ENCODE measurements at places on chromosomes 3 and 15.

- no peak for DNase-seq
These were observed 315.0 kb downstream of the OXSM start for GRCh38 chr3:26104851-26105251.

DNA sequence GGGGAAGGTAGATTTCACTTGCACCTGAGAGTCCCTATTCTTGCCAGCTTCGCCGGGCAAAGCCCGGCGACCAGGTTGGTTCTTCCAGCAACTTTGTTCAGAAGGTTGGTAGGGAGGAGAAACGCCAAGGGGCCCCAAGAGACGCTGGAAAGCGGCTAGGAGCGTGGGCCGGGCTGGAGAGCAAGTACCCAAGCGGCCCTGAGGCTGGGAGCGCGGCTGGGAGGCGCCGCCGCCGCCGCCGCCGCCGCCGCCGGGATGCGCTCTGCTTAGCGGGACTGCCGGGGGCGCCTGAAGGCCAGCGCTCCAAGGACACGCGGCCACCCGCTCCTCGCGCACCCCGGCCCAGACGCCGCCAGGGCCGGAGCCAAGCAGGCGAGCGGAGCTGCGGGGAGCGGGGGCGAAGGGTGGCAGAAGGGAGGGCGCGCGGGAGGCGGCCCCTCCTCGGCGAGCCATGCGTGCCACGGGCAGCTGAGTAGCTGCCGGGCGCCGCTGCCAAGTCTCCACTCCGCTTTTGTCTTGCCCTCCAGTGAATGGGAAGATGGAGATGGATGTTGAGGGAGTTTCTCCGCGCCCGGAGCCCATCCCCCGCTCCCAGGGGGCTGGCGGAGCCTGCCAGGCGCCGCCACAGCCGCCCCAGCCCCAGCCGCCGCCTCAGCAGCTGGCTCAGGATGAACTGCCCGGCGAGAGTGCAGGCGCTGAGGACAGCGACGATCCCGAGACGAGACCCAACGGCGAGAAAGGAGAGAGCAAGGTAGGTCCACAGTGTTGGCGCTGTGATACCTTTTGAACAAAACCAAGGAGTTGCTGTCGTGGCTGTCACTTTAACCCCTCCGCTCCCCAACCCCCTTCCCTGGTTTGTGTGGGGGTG, 227.4 kb upstream of the AZI2 start:
- no peak for DNase-seq

DNA sequence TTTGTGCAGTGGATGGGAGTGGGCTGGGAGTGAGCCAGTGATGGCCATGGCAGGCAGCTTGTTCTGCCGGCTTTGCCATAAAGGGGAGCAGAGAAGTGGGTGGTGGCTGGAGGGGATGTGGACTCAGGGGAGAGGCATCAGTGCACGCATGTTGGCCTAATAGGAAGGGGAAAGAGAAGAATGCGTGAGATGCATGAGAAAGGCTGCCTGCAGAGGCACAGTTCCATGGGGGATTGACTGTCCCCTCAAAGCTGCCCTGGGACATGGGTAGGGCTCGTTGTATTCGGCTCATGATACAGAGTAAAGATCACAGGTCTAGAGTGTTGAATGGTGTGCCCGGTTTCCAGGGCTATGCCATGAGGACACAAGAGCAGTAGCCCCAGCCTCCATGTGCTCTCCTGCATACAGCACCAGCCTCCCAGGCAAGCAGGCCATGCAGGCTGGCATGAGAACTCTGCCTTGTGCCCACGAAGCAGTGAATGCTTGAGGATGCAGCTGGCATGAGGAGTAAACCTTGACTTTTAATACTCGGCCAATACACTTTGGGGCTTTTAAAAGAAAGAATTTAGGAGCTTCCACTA, 68.0 kb upstream of the SNRPA1 start:
- DNase-seq = no peak

DNA sequence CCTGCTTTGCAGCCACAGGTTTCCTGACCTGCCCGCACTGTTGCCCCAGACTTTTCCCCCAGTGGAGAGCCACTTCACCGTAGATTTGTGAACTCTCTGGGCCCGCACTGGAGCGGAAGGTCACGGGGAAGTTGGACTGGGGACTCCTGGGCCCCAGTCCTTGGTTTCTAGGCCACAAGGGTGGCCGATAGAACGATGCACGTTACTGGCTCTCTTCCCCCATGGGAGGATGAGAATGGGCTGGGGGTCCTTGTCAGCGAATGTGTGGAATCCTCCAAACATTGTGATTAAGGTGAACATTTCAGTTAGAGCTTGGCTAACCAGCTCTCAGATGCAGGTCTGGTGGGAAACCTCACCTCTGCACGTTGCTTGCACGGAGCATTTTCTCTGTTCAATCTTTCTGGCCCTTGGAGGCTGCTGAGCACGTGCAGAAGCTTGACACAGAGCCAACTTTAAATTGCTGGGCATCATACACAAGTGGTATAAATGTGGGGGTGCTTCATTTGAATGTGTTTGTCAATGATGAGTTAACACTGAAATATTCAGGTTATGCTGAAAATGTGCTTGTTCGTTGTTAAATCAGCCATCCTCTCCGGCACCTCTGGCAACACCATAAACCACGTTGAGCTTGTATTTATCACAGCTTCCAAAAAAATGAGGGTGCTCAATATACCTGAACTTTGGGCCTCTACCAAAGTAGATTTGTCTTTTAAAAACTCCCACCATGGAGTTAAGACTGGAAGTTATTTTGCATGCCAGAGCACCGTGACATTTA, 976 bp downstream of the DIS3L start:
- no peak for DNase-seq

DNA sequence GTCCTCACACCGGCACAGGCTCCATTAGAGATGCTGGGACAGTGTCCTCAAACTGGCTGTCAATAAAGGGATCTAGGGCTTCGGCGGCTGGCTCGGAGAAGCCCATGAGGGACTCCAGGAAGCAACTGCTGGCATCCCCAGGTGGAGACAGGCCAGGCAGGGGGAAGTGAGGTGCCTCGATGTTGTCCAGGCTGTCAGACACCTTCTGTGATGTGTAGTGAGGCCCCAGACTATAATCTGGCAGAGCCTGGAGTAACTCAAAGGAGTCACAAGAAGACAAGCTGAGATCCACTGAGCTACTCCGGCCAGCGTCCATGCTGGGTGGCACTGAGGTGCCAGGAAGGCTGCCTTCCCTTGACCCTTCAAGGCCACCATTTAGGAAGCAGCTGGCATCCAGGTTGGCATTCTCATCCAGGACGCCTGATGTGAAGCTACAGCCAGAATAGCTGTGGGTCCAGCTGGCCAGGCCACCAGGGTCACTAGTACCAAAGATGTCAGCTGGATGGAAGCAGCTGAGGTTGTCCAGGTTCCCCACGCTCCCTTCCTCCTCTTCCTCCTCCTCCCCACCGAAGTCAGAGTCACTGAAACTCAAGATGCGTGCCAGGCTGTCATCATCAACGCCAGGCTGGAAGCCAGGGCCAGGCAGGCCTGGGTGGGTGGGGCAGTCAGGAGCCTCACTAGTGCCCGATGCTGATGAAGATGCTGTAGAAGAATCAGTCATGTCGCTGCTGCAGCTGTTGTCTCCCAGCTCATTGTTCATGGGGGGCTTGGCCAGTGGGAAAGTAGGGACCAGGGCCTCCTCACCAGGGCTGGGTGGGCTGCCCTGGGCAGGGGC, 10.1 kb downstream of the CSRNP1 start:
- DNase-seq = no peak

DNA sequence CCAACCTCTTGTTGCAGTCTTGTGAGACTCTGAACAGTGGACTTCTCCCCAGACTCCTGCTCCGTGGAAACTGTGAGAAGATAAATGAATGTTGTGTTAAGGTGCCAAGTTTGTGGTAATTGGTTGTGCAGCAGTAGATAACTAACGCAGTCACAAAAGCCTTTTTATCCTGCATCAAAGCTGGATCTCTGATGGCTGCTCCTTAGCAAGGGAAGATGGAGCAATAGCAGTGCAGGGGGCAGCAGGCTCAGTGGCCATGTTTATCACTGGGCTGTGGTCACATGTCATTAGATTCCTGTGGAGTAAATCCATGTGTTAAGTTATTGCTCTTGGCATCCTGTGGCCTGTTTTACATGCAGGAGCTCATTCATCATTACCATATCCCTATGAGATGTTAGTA, 13.5 kb downstream of the CMTM7 start:
- DNase-seq = no peak

GRCh38 chr15:87724330-87724729, 532.2 kb downstream of the NTRK3 start:
- DNase-seq = no peak

DNA sequence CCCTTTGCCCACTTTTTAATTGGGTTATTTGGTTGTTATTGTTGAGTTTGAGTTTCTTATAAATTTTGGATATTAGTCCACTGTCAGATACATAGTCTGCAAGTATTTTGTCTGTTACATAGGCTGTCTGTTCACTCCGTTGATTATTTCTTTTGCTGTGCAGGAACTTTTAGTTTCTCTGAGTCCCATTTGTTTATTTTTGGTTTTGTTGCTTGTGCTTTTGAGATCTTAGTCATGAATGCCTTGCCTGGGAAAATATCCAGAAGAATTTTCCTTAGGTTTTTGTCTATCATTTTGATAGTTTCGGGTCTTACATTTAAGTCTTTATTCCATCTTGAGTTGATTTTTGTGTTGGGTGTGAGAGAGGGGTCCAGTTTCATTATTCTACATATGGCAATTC, 254.5 kb downstream of the NLGN1 start:
- DNase-seq = no peak

DNA sequence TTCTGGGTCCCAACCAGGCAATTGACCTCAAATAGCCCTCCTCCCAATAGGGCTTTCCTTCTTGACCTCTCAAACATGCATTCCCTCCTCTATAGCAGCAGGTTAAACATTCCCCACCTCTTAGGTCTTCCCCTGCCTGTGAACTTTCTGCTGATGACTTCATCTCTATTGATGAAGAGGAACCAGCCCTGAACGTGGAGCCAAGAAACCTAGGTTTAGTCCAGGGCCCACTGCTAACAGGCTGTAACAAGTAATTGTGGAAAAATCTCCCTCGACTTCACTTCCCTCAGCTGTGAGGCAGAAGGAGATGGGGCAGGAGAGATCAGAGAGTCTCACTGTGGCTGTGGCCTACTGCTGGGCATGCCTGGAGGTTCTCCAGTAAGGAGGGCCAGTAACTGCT, 24.7 kb downstream of the ILDR1 start:
- DNase-seq = no peak

- no peak for DNase-seq
These were observed 82.0 kb downstream of the GPR156 start for GRCh38 chr3:120203016-120203415.

DNA sequence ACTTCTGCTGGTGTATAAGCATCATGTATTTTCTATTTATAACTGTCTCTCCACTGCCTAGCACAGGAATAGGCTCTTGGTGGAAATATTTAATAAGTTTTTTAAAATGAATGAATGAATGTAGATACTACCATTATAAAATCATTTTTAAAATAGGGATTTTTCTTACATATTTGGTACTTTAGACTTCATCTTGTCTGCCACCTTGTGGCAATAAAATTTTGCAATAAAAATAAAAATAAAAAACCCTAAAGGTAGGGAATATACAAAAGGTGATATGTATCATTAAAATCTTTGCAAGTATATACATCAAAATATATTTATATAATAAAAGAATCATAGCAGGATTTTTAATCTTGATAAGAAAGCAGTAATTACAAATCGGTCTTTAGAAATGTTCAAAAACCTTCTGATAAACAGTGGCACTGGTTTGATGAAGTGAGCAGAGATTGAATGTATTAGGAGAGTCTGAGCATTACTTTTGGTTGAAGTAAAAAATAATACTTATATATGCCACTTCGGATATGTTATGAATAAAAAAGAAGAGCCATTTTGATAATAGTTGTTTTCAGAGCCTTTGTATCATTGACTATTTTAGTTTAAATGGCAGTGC, 95.2 kb downstream of the SPATA16 start:
- no peak for DNase-seq

DNA sequence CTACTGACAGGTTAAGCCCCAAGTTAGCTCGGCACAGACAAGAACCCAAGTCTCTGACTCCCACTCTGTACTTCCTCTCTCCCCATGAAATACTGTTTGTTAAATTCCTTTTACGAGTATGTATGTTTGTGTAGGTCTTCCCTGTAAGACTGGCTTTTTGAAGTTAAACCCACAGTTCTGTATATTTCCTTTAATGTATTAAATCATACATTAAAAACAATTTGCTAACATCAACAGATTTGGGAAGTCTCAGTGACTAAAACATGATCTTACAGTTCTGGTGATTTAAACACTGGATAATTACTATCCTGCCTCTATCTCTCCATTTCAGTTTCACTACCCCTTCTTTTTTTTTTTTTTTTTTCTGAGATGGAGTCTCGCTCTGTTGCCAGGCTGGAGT, 4.4 kb downstream of the CMTM6 start:
- peak; percentile 58 for DNase-seq

GRCh38 chr3:13822042-13822441, 57.8 kb downstream of the WNT7A start:
- DNase-seq = no peak

DNA sequence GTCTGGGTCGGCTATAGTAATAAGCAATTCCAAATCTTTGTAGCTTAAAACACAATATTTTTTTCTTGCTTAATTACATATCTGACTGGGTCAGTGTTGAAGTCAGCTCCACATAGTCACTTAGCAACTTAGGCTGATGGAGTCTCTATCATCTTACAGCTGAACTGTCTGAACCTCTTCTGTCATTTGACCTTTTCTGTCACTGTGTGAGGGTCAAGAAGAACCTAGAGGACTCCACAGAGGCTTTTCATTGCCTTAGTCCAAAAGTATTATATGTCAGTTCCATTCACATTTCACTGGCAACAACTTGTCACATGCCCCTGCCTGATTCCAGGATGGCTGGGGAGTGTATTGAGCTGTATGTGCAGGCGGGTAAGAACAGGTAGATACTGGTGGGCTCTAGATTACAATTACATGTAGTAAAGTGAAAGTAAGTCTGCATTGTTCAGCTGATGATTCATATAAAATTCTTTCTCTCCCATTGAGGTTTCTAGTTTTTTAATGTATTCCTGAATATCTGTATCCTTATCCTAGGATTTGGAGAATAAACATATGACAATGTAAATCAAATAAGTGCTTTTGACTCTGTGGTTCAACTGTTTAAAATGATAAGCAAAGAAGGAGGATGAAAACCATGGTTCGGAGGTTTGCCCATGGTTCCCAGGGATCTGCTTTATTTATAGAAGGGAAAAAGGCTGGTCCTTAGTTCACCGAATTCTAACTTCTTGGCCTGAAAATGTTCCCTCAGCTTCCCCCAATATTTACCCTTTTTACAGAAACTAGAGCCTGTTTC, 5.8 kb upstream of the ARPP21 start:
- no peak for DNase-seq

- peak; percentile 17 for DNase-seq
These were observed 849 bp downstream of the TRAK1 start for GRCh38 chr3:42092006-42092405.
